HFFc6 (cell line): ENCODE measurements at places on chromosomes 4 and X. TPM values are rescaled to one million over a fixed set of nuclear protein-coding genes. Genes with fewer than 3 reads are reported as not detected.

The MAGEA12 gene
- total RNA-seq = not detected in 3 replicates

The LRRC66 gene
- total RNA-seq = 0.09 to 0.14 TPM in 2 of 3 replicates, not detected in the other

The ZFP92 gene
- total RNA-seq = 0.05 to 0.29 TPM (median 0.26 TPM) in 3 replicates

DNA sequence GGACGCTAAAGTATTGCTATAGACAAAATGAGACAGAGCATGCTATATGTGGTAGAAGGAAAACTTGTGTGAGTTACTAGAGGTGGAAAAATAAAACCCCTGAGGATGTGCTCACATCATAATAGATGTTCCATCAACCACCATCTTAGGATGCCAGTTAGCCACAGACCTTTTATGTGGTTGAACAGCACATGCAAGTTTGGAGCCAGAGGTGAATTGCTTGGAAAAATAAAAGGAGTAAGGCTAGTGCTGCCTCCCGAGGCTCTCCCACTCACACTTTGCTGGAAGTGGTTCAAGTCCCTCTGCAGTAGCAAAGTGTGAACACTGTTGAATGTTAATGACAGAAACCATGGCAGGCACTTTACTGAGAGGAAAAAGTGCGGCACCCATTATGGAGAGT, 39.4 kb upstream of the PPARGC1A start:
- DNase-seq = no peak

GRCh38 chr4:52874948-52875347, 12.8 kb downstream of the RASL11B start:
- DNase-seq = no peak

The HDX gene
- 1.8 and 1.9 TPM in 2 replicates for total RNA-seq

- DNase-seq = no peak
Measured at GRCh38 chr4:53994382-53995102, 69.9 kb downstream of the CHIC2 start.

The PSAPL1 gene
- not detected in 3 replicates for total RNA-seq

- no peak for DNase-seq
Measured at GRCh38 chrX:116667346-116668134, 204.8 kb upstream of the CT83 start.

DNA sequence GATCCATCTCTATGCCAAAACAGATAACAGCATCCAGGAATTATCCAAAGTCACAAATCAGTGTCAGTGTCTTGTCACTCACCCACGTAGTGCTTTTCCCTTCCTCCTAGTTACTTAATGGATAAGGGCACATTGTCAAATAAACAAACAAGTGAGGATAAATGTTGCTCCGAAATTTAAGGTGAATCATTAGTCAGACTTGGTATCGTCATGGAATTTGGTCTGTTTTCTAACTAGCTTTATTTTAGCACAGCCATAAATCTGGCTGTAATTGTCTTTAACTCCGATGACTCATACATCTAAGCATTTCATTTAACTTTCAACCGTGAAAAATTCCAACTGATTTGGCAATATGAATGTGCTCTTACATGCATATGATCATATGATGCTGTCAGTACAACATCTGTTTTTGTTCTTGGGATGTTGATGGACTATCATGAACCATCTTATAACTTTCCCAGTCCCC, 83.3 kb downstream of the SNCA start:
- DNase-seq = peak; percentile 95

The PARM1 gene
- 0.07 to 0.16 TPM (median 0.13 TPM) in 3 replicates for total RNA-seq

DNA sequence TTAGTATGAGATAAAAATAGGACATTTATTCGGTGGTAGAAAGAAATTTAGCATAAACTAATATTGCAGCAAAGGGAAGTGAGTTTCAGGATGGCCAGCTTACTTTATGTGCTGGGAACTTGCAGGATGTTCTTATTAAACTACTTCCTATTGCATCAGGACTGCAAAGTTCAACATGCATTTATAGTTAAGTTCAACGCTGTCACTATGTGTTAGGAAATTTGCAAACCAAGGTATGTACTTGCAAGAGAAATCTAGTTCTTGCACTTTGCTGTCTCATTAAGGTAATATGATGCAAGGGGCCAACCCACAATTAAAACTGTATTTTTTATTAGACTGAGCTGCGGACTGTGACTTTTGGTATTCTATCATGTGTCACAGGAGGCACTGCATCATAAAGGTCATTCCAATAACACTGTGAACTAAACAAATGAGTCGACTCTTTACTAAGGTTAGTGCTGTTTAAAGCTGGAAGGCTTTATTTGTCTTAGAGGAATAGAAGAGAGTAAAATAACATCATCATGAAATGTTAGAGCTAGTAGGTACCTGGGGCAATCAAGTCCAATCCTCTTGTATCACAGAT, 1525.7 kb upstream of the TENM3 start:
- no peak for DNase-seq

The S100P gene
- total RNA-seq = not detected in 3 replicates
